ENCODE measurements at places on chromosomes 2 and 18.

- no peaks in the 10 kb centered on the region for H3K27me3 ChIP-seq
- no peaks in the 10 kb centered on the region for H3K4me1 ChIP-seq
- no peak for DNase-seq
- H3K4me3 ChIP-seq, result no peak overlapping the region
- H3K27ac ChIP-seq, result peak overlapping the region; percentile 32
- H3K36me3 ChIP-seq, result no peaks in the 10 kb centered on the region
These were observed 240.5 kb downstream of the MREG start for GRCh38 chr2:215772634-215773563.

- no peak overlapping the region for H3K4me3 ChIP-seq
- no peak overlapping the region for H3K27ac ChIP-seq
- DNase-seq, result no peak
These were observed 69.3 kb upstream of the SNTG2 start for GRCh38 chr2:881204-881918.

- H3K4me3 ChIP-seq, result no peak overlapping the region
- H3K27me3 ChIP-seq, result no peaks in the 10 kb centered on the region
- H3K4me1 ChIP-seq, result peaks cover 34% of the 10 kb centered on the region
- H3K27ac ChIP-seq, result peak overlapping the region; percentile 51
- peaks cover 24% of the 10 kb centered on the region for H3K36me3 ChIP-seq
- no peak for DNase-seq
These were observed 12.6 kb downstream of the NOP58 start for GRCh38 chr2:202278036-202278760.

DNA sequence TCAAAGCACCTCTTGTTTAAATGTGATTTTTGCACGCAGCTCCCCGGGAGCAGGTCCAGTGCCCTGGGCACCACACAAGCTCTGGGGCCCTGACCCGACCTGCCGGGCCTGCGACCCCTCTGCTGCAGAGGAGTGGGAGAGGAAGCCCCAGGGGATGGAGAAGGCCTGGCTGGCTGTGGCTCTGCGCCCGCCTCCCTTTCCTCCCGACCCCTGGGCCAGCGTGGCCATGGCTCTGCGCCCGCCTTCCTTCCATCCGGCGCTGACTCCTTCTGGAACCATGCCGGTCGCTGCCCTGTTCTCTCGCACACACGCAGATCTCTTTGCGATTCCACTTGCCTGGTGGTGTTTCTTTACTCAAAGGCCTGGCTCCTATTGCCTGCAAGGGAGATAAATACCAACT is 166.5 kb upstream of the SALL3 start:
- no peak overlapping the region for H3K27ac ChIP-seq
- H3K4me1 ChIP-seq, result no peaks in the 10 kb centered on the region
- no peak overlapping the region for H3K4me3 ChIP-seq
- DNase-seq, result no peak

DNA sequence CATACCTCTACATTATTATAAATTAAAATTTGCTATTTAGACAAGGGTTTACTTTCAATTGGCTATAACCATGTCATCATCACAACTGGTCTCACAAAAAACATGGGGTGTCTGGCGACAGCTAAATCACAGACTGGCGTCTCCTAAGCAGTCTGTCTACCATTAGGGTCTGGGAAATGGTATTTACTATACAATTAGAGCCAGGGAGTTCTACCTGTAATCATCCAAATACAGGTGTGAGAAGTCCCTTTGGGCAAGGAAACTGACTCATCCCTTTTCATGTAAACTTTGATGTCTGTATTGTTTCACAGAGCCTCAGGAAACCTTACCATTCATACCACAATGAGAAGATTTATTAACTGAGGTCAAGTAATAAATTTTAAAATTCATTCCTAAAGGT is 126.7 kb downstream of the OLA1 start:
- no peaks in the 10 kb centered on the region for H3K36me3 ChIP-seq
- no peak overlapping the region for H3K4me3 ChIP-seq
- DNase-seq, result no peak
- H3K4me1 ChIP-seq, result peaks cover 3% of the 10 kb centered on the region
- H3K27me3 ChIP-seq, result no peaks in the 10 kb centered on the region
- no peak overlapping the region for H3K27ac ChIP-seq

DNA sequence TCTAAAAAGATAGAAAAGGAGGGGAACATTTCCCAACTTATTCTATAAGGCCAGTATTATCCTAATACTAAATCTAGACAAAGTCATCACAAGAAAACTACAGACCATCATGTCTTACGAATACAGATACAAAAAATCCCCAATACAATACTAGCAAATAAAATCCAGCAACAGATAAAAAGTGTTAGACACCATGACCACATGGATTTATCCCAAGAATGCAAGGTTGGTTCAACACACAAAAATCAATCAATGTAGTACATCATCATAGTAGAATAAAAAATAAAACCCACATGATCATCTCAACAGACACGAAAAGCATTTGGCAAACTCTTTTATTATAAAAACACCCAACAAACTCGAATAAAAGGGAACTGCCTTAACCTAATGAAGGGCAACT is 18.5 kb downstream of the SLC66A2 start:
- H3K36me3 ChIP-seq, result peaks cover 85% of the 10 kb centered on the region
- H3K27me3 ChIP-seq, result no peaks in the 10 kb centered on the region
- DNase-seq, result no peak
- no peak overlapping the region for H3K4me3 ChIP-seq
- H3K27ac ChIP-seq, result no peak overlapping the region
- H3K4me1 ChIP-seq, result peaks cover 6% of the 10 kb centered on the region

DNA sequence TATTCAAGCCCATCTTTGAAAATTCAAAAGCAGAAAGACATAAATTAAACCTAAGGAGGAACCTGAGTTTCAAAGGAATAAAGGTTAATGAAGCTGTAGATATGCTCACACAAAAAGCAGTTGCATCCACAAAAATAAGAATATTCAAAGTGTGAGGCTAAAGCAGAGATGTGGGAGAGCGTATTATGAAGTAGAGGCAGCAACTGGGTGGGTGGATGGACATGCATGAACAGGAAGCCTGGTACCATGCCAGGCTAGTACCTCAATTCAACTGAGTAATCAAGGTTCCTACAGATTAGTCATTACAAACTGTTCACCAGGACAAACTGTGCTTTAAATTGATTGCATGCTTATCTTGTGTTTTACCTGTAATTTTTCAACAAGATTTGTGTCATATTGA is 330.0 kb upstream of the PKDCC start:
- H3K27me3 ChIP-seq, result no peaks in the 10 kb centered on the region
- H3K27ac ChIP-seq, result no peak overlapping the region
- H3K4me3 ChIP-seq, result no peak overlapping the region
- peaks cover 4% of the 10 kb centered on the region for H3K4me1 ChIP-seq
- H3K36me3 ChIP-seq, result no peaks in the 10 kb centered on the region

- no peak overlapping the region for H3K4me3 ChIP-seq
- DNase-seq, result no peak
- H3K36me3 ChIP-seq, result no peaks in the 10 kb centered on the region
- no peak overlapping the region for H3K27ac ChIP-seq
- H3K27me3 ChIP-seq, result no peaks in the 10 kb centered on the region
These were observed 774.3 kb upstream of the HS6ST1 start for GRCh38 chr2:129092956-129093355.

DNA sequence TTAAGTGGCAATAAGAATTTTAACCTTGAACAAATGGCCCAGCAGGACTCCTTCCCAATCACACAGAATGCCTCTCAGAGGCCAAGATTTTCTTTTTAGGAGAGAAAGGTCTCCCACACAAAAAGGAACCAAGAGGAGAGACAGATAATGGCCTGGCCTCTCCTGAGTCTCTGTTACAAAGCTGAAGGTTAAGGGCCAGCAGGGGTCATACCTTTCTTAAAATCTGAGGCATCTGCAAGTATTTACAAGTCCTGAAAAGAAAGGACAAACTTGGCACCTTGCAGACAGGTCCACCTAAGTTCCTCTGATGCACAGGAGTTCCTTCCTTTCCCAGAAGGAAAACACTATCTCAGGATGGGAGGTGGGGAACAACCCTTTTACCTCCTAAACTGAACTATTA is 142.3 kb downstream of the TMEM163 start:
- no peaks in the 10 kb centered on the region for H3K36me3 ChIP-seq
- no peak overlapping the region for H3K4me3 ChIP-seq
- H3K27me3 ChIP-seq, result no peaks in the 10 kb centered on the region
- no peak for DNase-seq
- H3K27ac ChIP-seq, result no peak overlapping the region

DNA sequence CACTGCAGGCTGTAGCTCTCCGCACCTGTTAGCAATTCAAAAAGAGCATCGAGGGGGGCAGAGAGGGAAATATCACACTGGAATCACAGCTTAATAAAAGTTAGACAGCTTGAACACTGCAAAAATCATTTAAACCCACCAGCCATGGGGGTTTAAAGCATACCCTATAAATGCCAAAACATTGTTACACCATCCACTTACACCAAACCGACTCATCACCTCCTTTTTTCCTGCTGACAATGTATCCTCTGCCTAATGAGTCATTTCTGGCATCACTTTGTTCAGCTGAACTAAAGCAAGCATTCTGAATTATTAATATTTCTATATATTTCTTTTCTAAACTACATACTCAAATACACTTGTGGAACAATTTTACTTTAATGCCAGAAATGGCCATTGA is 21.6 kb downstream of the MC4R start:
- no peaks in the 10 kb centered on the region for H3K27me3 ChIP-seq
- H3K27ac ChIP-seq, result no peak overlapping the region
- H3K4me3 ChIP-seq, result no peak overlapping the region
- no peaks in the 10 kb centered on the region for H3K4me1 ChIP-seq
- no peak for DNase-seq
- H3K36me3 ChIP-seq, result no peaks in the 10 kb centered on the region

DNA sequence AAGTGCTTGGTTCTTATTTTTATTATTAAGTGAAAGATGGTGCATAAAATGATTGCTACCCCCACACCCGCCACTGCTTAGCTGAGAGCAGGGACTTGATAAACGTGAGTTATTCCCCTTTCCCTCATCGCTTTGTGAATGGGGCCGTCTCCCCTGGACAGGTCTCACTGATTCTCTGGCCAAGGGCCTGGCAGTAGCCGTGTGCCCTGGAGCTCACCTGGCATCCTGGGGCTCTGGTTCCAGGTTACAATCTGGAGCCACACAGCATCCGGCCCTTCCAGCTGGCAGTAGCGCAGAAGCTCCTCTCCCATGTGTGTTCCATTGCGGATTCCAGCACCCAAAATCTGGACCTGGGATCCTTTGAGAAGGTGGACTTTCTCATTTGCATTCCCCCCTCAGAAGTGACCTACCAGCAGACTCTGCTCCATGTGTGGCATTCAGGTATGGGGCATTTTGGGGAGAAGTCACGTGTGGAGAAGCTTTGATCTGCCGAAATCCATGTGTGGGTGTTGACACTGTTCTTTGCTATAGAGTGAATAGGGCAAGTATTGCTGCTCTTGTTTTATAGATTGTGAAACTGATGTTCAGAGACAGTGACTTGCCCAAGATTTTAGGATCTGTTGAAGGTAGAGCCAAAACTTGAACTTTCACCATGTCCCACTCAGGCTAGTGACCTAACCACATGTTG is 63.8 kb downstream of the GREB1 start:
- no peak for DNase-seq
- H3K4me3 ChIP-seq, result no peak overlapping the region
- H3K4me1 ChIP-seq, result no peaks in the 10 kb centered on the region
- H3K36me3 ChIP-seq, result no peaks in the 10 kb centered on the region

DNA sequence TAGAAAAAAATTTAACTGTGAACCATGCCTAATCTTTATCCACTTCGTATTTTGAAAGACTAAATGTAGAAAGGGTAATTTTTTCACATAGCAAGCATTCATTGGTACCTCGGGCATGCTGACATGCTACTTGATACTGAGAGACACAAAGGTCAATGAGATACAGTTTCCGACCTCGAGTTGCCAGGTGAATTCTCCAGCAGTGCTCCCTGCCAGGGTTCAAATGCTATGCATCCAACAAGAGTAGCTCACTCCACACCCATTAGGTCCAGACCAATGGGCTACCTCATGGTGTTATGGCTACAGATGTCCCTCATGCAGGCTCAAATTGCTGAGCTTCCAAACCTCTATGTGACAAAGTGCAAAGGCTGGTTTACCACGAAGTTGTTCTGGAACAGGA is 305.8 kb downstream of the PIEZO2 start:
- H3K27ac ChIP-seq, result no peak overlapping the region
- no peaks in the 10 kb centered on the region for H3K4me1 ChIP-seq
- no peaks in the 10 kb centered on the region for H3K36me3 ChIP-seq

GRCh38 chr18:28735731-28736130 is 558.8 kb upstream of the CDH2 start:
- no peak for DNase-seq
- no peaks in the 10 kb centered on the region for H3K27me3 ChIP-seq
- H3K4me3 ChIP-seq, result no peak overlapping the region
- no peak overlapping the region for H3K27ac ChIP-seq

DNA sequence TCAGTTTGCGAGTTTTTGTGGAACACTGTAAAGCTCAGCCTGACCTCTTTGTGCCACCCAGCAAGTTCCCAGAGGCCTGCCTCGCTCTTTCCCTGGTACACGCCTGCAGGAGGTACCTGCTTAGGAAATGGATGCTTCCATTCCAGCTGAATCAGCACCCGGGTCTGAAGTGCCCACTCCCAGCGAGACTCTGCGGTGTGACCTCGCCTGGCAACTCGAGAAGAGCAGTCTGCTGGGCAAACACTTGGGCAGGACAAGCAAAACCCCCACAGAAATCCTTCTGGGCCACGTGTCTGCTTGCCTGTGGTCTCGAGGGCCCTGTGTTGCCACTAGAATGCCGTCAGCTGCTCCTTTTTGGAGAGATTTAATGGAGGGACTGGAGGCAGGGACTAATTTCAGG is 127.6 kb downstream of the MAPK4 start:
- DNase-seq, result no peak
- H3K27me3 ChIP-seq, result no peaks in the 10 kb centered on the region
- no peaks in the 10 kb centered on the region for H3K4me1 ChIP-seq
- H3K27ac ChIP-seq, result no peak overlapping the region

- peak overlapping the region; percentile 92 for H3K27ac ChIP-seq
- peak overlapping the region; percentile 13 for H3K4me3 ChIP-seq
- DNase-seq, result no peak
These were observed 62.6 kb upstream of the ALPP start for GRCh38 chr2:232315923-232316299.

DNA sequence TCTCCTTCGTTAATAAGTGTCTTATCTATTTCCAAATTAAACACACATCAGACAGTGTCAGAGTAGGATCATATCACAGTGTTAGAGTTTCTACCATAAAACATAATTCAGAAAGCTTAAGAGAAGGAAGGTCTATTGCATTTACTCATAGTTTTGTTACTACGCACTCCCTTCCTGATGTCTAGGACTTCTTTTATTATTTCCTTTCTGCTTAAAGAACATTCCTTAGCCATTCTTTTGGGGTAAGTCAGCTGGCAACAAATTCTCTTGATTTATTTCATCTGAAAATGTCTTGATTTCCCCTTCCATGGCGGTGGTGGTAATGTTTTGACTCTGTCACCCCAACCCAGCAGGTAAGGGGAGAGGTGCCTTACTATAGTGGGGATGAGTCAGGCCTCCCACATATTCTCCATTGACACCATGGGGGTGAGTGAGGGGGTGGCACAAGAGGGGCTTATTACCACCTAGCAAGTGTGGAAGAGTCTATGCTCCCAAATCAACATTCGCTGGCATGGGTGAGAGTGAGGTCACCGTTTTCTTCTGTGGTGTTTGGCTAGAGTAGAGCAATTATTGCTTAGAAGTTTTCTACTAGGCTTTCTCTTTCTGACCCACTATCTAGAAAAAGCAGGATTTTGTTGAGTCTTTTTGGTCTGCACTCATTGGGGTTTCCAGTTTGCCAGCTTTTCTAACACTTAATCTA is 29.9 kb downstream of the ABCB11 start:
- no peaks in the 10 kb centered on the region for H3K4me1 ChIP-seq
- no peaks in the 10 kb centered on the region for H3K27me3 ChIP-seq
- no peak overlapping the region for H3K4me3 ChIP-seq
- H3K36me3 ChIP-seq, result no peaks in the 10 kb centered on the region
- no peak for DNase-seq
